Thoracic aorta (tissue), 2 donors: ENCODE measurements at places on chromosomes 7 and 10. TPM values are rescaled to one million over a fixed set of nuclear protein-coding genes. Genes with fewer than 3 reads are reported as not detected.

DNA sequence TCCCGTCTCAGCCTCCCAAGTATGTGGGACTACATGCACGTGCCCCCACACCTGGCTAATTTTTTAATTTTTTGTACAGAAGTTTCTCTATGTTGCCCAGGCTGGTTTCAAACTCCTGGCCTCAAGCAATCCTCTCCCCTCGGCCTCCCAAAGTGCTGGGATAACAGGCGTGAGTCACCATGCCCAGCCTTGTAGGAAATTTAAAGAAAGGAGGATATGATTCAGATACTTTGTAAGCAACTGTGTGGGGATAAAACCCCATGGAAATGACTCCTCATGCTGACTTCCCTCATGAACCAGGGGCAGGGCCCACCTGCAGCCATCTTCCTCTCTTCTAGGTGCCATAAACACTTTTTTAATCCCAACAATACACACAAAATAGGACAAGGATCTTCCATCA is 50.2 kb downstream of the APBB1IP start:
- H3K27ac ChIP-seq: no peak overlapping the region
- DNase-seq: no peak
- no peaks in the 10 kb centered on the region for H3K4me1 ChIP-seq

GRCh38 chr10:88735661-88736060 is 24.2 kb upstream of the LIPN start:
- H3K27ac ChIP-seq: no peak overlapping the region
- H3K27me3 ChIP-seq: no peaks in the 10 kb centered on the region
- H3K4me3 ChIP-seq: no peak overlapping the region

DNA sequence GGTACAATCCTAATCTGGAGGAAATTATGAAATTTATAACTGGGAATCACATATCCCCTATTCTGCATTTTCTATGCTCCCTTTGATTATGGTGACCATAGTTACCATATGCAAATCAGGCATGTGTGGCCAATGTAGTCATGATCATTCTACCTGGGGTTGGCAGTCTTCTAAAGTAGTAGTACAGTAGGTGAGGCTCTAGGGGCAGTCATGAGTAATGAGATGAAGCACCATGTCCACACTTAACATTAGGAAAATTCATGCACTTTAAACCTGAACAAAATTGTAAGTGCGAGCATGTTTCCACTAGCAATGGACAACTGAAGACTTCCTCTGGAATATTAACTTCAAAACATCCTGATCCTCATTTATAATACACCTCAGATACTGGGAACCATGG is 545.9 kb downstream of the SUGCT start:
- H3K27me3 ChIP-seq: no peaks in the 10 kb centered on the region
- H3K27ac ChIP-seq: no peak overlapping the region
- no peaks in the 10 kb centered on the region for H3K36me3 ChIP-seq
- DNase-seq: no peak
- no peak overlapping the region for H3K4me3 ChIP-seq
- peaks cover 17% of the 10 kb centered on the region for H3K4me1 ChIP-seq

DNA sequence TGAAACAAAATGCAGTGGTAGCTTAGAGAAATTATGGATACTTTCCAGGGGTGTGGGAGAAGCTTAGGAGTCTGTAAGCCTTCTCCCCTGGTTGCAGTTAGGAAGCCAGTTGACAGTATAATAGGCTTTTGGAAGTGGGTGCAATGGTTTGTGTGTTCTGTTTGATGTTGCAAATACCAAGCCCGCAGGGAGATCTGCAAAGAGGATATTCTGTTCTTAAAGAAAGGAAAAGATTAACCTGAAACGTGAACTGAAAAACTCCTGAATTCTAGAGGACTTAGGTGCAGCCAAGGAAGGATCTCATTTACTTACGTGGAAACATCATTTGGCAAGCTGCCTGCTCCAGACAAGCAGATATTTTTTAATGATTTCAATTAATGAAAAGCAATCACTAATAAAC is 496.6 kb downstream of the AUTS2 start:
- no peaks in the 10 kb centered on the region for H3K36me3 ChIP-seq
- no peaks in the 10 kb centered on the region for H3K27me3 ChIP-seq
- no peak for DNase-seq

DNA sequence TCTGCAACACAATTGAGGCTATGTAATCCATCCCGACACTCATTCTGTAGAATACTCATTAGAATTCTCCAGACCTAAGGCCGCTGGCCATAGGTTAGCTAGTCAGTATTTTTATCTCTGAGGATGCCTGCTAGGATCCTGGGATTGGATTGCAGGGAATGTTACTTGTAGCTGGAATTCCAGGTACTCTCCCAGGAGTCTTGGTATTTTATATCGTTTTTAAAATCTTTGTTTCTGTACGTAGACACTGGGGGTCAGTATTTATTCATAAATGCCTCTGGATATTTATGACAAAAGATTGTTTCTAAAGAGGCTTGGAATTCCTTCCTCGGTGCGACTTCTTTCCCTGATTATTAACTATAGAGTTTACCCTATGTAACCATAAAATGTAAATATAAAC is 40.1 kb downstream of the BPGM start:
- H3K27me3 ChIP-seq: no peaks in the 10 kb centered on the region
- H3K36me3 ChIP-seq: no peaks in the 10 kb centered on the region
- no peak overlapping the region for H3K27ac ChIP-seq
- peaks cover 15% of the 10 kb centered on the region for H3K4me1 ChIP-seq

The PNLIPRP2 gene
- 2.3 TPM for total RNA-seq
